ENCODE measurements at places on chromosomes 6 and 20.
A peak's percentile ranks its signal among the peaks of the same experiment; 100 is the strongest.

DNA sequence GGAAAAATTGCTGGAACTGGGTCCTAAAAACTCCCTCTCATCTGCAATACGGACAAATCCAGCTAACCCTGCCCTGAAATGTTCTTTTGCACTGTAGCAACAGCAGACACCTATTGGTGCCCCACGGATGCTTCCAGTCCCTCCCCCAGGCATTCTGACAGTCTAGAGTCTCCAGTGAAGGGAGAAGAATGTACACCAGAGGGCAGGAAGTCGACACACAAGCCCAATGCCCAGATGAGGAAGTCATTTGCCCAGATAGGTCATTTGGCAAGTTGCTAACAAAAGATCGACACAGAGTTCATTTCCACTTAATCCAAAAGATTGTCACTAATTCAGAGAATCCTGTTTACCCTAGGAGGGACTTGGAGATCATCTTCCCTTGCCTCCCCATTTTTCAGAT is 293.0 kb upstream of the PRDM1 start:
- no peak for DNase-seq

DNA sequence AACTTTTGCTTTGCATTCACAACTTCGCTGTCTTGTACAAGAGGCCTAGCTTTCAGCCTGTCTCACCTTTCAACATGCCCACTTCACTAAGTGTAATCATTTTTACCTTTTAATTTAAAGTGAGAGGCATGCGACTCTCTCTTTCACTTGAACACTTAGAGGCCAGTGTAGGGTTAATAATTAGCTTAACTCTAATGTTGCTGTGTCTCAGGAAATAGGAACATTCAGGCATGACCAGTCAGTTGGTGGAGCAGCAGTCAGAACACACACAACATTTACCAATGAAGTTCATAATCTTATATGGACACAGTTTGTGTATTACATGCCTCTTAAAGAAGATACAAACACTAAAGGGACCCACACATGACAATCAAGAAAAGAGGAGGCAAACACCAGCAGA is 47.6 kb downstream of the HTR1B start:
- no peak for DNase-seq

- no peak for DNase-seq
Measured at GRCh38 chr6:19694697-19695096, 142.5 kb upstream of the ID4 start.

GRCh38 chr6:16106991-16107787 is 21.7 kb upstream of the MYLIP start:
- no peak for DNase-seq

DNA sequence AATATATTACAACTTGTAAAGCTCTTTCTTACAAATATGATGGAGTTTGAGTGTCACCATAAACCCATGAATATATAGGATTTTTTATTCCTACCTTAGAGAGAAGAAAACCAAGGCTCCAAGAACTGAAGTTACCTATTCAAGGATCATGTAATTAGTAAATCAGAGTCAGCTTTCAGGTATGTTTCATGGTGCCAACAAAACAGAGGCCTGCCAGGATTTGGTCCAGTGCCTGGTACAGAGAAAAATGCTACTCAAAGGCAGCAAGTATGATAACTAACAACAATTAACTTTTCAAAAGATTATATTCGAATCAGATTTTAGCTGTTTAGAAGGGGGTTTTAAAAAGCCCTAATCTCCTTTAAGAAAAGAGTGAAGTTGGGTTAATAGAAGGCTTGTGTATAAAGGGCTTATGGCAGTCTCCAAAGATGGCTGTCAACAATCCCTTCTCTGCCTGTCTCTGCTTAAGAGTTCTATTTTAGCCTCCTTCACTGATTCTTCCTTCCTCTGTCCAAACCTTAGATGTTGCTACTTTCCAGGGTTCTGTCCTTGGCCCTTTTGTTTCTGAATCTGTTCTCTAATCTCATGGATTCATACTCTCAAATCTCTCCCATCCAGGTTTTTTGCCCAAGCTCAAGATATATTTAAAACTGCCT is 7.8 kb downstream of the MAP3K7 start:
- no peak for DNase-seq

DNA sequence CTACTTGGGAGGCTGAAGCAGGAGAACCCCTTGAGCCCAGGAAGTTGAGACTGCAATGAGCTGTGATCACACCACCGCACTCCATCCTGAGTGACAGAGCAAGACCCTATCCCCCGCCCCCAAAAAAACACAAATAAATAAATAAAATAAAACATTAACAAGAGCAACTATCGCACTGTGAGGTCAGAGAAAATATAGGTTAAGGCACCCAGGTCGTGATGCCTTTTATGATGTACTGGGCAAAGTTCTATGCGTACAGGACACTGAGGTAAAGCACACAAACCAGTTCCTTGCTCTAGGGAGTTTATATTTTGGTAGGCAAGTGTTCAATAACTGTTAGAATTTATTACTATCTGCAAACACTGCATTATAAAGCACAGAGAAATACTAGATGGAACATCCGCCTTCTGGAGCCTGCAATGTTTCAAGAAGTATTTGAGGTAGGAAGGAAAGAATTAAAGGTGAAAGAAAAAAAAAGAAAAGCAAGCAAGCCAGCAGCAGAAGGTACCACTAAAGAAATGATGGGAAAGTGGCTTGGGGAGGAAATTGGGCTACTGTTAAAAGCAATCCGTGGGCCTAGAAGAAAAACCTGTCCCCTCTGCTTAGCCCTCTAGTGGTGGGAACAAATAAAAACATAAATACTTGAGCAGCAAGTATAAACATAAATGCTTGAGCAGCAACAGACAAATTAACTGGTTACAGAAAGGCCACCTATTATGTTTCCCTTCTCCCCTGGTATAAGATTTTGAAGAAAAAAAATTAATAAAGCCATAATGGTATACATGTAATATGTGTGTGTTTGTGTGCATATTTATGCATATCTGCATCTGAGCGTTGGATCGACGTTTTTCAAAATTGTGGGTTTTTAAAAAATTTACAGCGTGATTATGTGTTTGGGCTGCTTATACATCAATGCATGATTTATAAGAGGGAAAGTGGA is 128.0 kb downstream of the PHACTR1 start:
- no peak for DNase-seq

DNA sequence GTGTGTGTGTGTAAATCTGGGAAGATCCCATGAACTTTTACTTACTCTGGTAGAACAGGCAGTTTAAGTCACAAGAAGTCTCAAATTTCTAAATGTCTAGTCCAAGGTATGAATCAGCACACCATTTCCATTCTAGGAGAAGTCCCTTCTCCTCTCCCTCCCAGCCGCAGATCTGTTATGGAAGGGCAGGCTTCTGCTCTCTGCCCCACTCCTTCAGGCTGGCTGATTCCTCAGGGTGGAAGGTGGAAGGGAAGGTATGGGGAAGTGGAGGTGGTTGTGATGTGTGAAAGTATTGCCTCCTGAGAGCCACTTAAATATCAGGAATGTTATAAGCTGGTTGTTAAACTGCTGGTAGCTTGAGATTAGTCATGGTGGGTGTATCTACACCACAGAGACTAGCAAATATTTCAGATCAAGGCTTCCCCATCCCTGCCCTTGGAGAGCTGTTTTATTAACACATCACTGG is 44.5 kb upstream of the LAMA4 start:
- DNase-seq, result no peak

- DNase-seq, result no peak
Measured at GRCh38 chr20:2602746-2603145, 49.7 kb upstream of the NOP56 start.

- no peak for DNase-seq
Measured at GRCh38 chr6:123028263-123028662, 32.2 kb downstream of the CLVS2 start.

DNA sequence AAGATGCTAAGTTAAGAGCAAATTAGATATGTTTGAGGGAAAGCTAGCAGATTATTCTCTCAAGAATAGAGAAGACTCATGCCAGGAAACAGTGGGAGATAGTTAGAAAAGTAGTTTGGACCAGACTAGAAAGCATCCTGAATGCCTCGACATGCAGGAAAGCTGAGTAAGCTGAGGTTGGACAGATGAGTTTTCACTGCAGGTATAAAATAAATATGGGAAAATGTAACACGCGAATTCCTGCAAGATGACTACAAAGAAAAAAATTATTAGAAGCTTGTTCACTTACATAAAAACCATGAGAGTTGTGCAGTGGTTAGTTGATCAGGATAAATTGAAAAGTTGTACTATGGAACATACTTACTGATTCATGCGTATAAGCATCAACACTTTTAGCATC is 484.2 kb upstream of the MANEA start:
- DNase-seq, result no peak

DNA sequence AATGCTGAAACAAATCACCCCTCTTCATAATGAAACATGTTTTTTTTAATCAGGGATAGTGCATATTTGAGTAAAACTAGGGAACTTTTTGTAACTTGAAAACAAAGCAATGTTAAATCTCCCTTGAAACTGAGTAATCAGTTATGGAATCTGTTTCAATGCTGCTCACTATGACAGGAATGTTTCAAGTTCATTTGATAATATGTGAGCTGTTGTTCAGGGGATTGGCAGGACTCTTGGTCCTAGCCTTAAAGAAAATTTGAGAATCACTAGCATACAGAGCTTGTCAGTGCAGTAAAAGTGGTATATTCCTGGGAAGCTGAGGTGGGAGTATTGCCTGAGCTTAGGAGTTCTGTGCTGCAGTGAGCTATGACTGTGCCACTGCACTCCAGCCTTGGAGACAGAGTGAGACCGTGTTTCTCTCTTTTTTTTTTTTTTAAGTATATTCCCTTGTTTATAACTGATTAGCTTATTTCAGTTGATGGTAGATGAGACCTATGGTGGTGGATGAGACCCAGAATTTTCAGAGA is 21.6 kb upstream of the CALHM6 start:
- no peak for DNase-seq

DNA sequence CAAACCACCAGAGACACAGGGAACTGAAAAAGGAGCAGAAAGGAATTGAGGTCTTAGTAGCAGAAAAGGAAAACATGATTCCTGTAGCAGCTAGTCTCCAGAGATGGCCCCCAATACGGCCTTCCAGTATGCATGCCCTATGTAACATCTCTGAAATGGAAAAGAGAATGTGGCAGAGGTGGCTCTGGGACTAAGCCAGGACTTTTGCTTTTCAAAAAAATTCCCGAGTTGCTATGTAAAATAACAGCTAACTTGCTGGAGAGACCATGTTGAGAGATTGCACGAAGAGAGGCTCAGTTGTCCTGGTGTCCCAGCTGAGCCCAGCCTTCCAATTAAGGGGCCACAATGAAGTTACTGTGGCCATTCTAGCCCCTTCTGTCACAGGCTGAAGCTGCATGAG is 27.7 kb downstream of the IL20RA start:
- DNase-seq, result no peak

- DNase-seq, result no peak
Measured at GRCh38 chr20:12207875-12208274, 290.2 kb downstream of the BTBD3 start.

- DNase-seq, result no peak
Measured at GRCh38 chr6:125918681-125919566, 37.6 kb upstream of the HINT3 start.

DNA sequence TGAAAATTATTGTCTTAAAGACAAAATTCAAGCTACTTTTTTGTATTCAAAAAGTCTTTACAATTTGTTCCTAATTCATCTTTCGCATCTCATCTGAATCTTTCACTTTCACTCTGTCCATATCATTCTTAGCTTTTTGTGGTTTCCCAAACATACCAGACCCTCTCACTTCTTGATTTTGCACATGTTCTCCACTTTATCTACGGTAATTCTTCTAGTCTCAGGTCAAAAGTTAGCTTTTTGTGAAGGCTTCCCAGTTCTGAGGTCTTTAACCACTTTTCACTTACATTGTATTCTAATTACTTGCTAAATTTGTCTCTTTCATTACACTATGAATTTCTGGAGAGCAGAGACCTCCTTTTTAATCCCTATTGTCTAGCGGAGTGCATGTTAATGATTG is 34.6 kb upstream of the EPHA7 start:
- no peak for DNase-seq

DNA sequence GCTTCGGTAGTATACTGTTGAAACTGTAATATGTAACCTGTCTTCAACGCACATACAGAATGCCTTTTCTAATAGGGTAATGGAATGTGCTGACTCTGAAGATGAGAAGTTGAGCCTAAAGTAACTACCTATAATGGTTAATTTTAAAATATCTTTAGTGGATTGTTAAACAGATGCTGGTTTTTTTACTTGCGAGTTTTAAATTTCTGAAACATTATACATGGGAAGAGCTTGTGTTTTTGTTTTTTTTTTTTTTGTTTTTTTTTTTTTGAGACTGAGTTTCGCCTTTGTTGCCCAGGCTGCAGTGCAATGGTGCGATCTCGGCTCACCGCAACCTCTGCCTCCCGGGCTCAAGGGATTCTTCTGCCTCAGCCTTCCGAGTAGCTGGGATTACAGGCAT is 166.9 kb downstream of the JARID2 start:
- no peak for DNase-seq

- DNase-seq, result no peak
Measured at GRCh38 chr6:166242888-166243287, 65.3 kb downstream of the PRR18 start.

DNA sequence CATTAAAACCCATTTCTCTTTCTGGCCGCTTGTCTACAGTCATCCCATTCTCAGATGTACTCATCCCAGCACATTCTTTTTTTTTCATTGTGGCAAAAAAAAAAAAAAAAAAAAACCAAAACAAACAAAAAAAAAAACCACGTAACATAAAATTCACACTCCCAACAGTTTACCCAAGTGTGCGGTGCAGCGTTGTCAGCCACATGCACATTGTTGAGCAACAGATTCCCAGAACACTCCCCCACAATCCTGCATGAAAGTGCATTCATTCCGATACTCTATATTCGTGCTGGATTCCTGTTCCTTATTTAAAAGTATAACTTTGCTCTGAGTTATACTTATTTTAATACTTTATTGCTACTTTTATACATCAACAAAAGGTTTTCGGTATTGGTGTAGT is 96.0 kb downstream of the SASH1 start:
- no peak for DNase-seq

GRCh38 chr20:44092551-44093248 is 94.3 kb downstream of the JPH2 start:
- DNase-seq, result no peak

DNA sequence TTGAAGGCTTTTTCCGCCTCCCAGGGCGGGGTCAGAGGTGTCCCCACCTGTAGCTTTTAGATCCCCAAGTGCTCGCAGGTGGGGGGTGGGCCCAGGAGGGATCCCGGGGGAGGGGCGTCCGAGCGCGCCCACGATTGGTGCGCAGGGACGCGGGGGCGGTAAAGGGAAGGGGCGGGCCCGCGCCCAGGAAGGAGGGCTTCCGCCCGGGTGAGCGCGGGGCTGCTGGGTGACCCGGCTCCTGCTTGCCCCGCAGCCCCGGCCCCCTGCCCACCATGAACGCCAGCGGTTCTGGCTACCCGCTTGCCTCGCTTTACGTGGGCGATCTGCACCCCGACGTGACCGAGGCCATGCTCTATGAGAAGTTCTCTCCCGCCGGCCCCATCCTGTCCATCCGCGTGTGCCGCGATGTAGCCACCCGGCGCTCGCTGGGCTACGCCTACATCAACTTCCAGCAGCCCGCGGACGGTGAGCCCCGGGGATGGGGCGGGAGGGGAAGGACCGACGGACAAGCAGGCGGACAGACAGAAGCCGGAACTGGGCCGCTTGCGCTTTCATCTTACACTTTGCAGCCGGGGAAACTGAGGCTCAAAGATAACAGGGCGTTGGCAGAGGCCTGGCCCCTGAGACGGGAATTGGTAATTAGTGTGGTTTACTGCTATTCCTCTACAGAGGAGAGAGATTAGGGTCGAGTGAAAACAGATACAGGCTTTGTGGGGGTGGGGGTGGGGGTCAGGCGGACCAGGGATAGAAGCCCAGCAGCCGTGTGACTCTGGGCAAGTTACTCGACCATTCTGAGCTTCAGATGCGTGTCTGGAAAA is at the start of gene PABPC1L:
PABPC1L (plus strand) TSS at position 189 of the 818 bp plus-strand sequence; CDS start at position 273, 84 bp downstream.
- peak; percentile 88 for DNase-seq

GRCh38 chr6:100768816-100769351 is 112.2 kb downstream of the ASCC3 start:
- DNase-seq, result no peak
